ENCODE measurements at places on chromosomes 2 and 18. TPM values are rescaled to one million over a fixed set of nuclear protein-coding genes. Genes with fewer than 3 reads are reported as not detected.

SPOPL gene
- 34.8 TPM for total RNA-seq

CD28 gene
- 2.7 TPM for total RNA-seq

RTKN gene
- total RNA-seq, result 28.9 TPM

ESPNL gene
- total RNA-seq, result 1.2 TPM

All from camera-type eye (tissue), 1 donor.